ENCODE measurements at places on chromosomes 6 and 20.

DNA sequence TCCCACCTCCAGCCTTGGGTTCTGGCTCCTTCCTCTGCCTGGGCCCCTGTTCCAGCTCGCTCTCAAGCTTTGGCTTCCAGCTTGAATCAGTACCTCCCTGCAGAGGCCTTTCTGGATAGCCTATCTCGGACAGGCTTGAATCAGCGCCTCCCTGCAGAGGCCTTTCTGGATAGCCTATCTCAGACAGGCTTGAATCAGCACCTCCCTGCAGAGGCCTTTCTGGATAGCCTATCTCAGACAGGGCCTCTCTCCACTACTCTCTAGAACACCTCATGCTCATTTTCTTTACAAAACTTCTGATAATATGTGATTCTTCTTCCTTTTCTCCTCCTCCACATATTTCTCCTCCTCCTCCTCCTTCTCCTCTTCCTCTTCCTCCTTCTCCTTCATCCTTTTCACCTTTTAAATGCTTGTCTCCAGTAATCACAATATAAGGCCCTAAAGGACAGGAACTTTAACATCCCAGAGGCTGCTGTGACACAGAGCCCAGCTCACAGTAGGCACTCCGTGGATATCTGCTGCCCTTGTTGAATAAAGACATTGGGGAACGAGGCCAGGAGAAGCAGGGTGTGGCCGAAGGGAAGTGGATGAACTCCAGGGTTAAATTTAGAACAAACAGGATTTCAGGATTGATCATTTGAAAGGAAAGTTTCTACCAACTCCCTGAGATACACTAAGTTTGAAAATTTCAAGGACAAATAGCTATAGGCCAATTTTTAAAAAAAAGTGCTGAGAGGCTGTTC, 9.3 kb upstream of the RPS6KA2 start:
- no peak for DNase-seq

- no peak for DNase-seq
Observed at GRCh38 chr6:1636971-1637871, 27.5 kb downstream of the FOXC1 start.

- DNase-seq = no peak
Observed at GRCh38 chr6:132515386-132515785, 2.5 kb upstream of the STX7 start.

GRCh38 chr6:2021713-2022125, 223.7 kb downstream of the GMDS start:
- peak; percentile 81 for DNase-seq

- no peak for DNase-seq
Observed at GRCh38 chr6:46882645-46883044, 39.1 kb downstream of the ADGRF5 start.

DNA sequence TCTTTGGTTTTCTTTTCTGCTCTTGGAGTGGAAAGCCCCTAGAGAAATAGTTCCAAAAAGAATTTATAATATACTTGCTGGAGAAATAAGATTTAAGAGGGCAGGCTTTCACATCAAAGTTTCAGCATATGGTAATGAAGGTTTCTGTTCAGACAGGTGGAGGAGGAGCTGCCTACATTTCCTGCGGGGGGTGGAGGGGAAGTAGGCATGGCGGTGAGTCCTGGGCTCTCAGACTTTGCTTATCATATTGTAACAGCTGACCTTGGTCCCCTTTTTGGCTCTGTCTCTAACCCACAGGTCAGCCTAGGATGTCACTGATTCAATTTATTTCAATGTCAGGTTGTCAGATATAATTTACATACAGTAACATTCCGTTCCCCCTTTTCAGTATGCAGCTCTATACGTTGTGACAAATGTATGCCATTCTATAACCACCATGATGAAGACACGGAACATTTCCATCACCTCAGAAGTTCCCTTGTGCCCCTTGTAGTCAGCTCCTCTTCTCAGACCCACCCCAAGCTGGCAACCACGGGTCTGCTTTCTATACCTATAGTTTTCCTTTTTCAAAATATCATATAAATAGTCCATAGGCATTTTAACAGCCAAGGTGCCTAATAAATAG, 77.6 kb upstream of the GGTLC1 start:
- no peak for DNase-seq

DNA sequence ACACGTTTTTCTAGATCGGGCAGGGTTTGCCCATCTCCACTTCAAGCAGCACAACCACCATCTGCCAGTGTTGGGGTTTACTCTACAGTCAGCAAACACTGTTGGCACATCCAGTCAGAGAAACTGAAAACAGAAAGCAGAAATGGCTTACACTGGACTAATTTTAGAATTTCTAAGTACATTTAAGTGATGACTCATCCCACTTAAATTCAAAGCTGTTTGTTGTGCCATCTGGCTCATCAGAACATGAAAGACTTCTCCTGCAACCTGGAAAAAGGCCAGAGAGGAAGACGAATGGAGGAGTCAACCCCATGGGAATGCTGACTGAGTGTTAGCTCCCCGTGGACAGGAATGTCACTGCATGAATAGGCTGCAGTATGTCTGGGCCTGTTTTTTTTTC, 21.8 kb downstream of the FAM209B start:
- peak; percentile 97 for DNase-seq

GRCh38 chr6:44041461-44042260, 85.6 kb downstream of the MRPL14 start:
- peak; percentile 98 for DNase-seq

DNA sequence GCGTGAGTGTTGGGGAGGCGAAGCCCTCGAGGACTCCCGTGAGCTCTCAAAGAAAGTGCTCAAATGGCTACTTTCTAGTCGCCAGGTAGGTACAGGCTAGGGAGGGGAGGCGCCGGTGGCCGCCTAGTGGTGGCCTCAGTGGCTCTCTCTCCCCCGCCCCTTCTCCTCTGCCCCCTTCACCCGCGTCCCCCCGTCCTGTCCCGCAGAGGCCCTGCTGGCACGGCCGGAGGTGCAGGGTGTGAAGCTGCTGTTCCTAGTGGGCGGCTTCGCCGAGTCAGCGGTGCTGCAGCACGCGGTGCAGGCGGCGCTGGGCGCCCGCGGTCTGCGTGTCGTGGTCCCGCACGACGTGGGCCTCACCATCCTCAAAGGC, 16.3 kb downstream of the ADISSP start:
- DNase-seq = no peak

DNA sequence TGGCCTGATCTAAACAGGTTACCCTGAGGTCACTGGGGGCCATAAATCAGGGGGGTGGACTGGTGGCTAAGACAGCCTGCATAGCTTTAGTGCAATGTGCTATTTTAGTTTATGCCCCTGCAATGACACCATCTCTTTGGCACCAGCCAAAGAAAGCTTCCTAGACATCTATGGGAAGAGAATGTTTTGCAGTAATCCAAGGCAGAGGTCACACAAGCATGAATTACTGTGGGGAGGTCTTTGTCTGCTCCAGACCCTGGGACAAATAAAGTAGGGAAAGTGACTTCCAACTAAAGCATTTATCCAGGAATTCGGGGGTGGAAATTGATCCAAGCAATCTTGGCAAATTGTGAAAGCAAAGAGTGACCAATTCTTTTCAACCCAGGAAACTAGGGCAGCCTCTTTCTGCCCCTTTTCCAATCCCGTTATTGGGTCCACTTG, 5.3 kb downstream of the RIPOR2 start:
- peak; percentile 41 for DNase-seq

DNA sequence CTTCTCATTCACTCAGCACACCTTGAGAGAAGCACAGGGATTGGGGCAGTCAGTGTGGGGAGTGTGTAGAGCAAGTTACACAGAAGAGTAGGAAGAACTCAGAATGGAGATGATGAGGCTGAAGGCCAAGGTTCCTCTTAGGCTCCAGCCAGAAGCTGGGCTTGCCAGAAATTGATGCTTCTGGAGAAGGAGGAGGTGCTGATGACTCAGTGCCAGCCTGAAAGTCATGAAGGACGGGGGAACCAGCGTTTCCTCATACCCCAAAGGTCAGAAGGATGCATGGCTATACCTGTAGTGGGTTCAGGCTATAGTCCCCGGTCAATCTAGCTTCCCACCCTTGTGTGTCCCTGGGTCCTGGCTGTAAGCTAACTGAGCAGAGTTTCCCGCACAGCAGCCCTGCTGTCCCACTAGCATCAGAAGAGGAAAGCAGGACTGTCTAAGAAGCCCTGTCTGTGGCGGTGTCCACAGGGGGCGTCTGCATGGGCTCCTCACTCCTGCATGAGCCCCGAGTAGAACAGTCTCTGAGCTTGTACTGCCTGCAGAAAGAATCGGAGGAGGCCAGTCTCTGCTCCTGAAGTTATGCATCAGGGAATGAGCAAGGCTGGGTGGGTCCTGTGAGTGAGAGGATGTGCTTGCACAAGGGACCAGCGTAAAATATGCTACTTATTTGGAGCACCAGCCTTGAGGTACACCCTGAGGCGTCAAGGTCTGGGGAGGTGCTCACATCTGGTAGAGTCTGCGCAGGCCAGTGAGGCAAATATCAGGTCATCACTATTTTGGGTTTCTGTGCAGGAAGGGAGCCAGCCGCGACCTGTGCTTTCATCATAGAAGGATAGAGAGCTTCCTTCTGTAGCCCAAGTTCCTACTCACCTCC, 148.5 kb downstream of the MRPL14 start:
- DNase-seq = no peak

DNA sequence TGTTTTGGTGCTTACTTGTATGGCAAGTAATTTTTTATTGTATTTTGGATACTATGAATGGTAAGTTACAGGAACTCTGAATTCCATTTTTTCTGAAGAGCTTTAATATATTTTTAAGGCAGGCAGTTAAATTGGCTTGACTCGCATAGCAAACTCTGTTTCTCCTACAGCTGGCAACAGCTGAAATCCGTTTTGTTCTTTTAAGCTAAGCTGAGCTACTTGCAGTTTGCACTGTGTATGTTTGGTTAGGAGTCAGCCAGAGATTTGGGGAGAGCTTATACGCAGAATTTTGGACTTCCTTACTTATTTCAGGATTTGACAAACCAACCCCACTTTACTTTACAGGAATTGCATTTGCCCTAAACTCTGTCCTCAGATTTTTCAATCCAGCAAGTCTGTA, 179.1 kb downstream of the COL19A1 start:
- DNase-seq = no peak

DNA sequence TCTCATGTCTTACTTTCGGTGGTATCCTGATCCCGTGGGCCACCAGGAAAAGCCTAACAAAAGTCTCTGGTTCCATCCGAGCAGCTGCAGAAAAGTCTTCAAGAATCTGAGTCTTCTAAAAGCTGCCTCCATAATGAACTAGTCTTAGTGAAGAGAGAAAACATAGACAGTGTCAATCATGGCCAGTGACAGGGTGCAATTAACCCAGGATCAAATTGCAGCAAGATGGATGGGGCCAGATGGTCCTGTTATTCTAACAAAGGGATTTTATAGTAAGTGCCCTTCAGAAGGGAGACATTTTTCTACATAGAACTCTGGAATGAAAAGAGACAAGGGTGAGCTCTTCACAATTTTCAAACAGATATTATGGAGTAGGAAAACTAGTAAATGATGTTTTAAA, 281.6 kb upstream of the ZFP64 start:
- no peak for DNase-seq

DNA sequence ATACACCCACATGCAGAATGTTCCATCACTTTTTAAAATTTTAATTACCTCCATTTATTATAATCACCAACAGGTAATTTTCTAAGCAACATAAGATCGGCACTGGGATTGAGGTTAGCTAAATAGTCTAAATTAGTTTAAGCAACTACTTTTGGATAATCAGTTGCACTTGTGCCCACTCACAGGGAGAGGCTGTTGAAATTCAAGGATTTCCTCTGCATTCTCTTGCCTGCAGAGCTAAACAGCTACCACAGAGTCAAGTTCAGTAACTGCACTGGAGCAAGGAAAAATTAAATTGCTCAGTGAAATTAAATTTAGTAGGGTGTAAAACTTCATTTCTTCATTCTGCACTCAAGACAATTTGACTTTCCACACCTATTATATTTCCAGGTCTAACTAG, 120.7 kb upstream of the CCDC28A start:
- no peak for DNase-seq

DNA sequence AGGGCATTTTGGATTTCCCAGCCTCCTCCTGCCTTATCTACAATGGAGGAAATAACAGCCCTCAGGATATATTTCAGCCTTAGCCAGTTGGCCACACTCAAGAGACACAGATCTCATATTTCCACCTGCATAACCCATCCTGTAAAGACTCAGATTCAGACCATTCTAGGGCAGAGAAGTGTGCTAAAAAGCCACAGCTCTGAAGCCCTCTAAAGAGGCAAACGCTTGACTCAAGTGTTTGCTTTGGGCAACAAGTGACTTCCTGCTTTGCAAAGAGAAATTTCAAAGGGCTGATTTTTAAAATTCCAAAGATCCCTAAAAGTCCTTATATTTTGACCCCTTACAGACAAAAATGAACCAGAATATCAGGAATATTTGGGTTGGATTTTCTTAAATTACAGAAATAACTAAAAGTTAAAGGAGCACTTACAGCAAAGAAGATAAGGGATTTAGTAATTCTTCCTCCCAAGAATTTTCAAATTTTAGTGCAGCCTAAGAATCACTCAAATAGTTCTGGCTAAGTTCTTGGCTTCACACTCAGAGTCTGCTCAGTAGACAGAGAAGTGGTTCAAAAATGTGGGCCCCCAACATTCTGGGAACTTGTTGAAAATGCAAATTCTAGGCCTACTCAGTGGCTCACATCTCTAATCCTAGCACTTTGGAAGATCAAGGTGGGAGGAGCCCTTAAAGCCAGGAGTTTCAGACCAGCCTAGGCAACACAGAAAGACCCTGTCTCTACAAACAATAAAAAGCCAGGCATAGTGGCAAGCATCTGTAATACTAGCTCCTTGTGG, 18.9 kb upstream of the ADGRF5 start:
- no peak for DNase-seq

DNA sequence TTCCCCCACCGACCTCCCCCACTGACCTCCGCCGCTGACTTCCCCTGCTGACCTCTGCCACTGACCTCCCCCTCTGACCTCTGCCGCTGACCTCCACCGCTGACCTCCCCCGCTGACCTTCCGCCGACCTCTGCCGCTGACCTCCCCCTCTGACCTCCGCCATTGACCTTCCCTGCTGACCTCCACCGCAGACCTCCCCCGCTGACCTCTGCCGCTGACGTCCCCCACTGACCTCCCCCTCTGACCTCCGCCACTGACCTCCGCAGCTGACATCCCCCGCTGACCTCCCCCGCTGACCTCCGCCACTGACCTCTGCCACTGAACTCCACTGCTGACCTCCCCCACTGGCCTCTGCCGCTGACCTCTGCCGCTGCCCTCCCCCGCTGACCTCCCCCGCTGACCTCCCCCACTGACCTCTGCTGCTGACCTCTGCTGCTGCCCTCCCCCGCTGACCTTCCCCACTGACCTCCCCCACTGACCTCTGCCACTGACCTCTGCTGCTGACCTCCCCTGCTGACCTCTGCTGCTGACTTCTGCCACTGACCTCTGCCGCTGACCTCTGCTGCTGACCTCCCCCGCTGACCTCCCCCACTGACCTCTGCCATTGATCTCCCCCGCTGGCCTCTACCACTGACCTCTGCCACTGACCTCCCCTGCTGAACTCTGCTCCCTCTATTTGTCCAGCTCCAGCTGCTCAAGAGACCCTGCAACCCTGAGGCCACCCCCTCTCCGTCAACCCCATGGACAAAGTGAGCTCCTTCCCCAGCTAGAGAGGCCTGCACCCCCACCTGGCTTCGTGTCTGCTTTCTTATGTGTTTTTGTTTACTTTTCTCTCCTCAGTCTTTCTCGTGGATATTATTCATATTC, 91.4 kb upstream of the AFDN start:
- no peak for DNase-seq

- no peak for DNase-seq
Observed at GRCh38 chr6:167122041-167122826, 662 bp upstream of the CCR6 start.
